ENCODE measurements at places on chromosomes 4 and X.

DNA sequence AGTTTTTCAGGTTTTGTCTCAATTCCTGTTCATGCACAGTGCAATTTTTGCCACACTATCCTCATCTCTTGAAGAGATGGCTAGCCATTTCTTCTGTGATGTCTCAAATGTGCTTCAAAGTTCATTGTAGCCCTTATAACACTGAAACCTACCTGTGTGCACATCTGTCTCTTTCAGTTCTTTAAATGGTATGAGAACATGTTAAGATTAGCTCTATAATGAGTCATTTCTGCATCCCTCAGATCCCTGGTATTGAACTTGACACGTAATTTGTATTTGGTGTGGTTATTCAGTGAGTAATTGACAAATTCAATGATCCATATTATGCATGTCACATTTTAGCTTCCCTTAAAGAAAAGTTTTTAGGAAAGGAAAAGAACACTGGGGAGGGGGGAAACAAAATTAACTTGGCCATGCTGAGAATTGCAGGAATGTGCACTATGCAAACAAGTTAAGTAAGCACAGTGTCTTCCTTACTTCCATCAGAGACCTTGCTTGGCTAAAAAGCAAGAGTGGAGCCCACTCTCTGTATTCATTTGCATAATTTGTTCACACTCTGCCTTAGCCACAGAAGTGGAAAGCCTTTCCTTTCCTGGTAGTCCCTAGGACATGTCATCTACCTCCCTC, 659.8 kb upstream of the MAGEB2 start:
- DNase-seq = no peak

- no peak for DNase-seq
Observed at GRCh38 chr4:165301833-165302232, 25.6 kb upstream of the MSMO1 start.

- no peak for DNase-seq
Observed at GRCh38 chr4:2436301-2436700, 17.5 kb downstream of the CFAP99 start.

DNA sequence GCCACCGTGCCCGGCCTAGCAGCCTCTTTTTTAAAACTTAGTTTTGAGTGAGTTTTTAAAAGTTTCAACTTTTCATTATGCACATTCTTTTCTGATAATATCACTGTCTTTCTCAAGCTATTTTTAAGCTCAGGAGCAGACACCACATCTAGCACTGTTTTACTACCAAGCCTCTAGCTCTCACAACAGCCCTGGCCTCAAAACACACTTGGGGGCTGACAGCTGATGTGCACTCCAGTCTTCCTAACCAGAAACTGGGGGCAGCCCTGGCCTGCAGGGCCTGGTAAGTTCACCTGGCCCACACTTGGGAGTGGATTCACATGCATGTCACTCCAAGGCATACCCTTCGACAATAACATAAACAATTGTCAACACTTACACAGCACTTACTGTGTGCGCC, 34.0 kb downstream of the CENPU start:
- DNase-seq = no peak
